PC-9 (cell line): ENCODE measurements at places on chromosomes 6 and 20. TPM values are rescaled to one million over a fixed set of nuclear protein-coding genes. Genes with fewer than 3 reads are reported as not detected.

- no peak overlapping the region for H3K27ac ChIP-seq
- H3K4me3 ChIP-seq: no peak overlapping the region
- no peaks in the 10 kb centered on the region for H3K36me3 ChIP-seq
- DNase-seq: no peak
These were observed 146.6 kb upstream of the GLP1R start for GRCh38 chr6:38901802-38902522.

DNA sequence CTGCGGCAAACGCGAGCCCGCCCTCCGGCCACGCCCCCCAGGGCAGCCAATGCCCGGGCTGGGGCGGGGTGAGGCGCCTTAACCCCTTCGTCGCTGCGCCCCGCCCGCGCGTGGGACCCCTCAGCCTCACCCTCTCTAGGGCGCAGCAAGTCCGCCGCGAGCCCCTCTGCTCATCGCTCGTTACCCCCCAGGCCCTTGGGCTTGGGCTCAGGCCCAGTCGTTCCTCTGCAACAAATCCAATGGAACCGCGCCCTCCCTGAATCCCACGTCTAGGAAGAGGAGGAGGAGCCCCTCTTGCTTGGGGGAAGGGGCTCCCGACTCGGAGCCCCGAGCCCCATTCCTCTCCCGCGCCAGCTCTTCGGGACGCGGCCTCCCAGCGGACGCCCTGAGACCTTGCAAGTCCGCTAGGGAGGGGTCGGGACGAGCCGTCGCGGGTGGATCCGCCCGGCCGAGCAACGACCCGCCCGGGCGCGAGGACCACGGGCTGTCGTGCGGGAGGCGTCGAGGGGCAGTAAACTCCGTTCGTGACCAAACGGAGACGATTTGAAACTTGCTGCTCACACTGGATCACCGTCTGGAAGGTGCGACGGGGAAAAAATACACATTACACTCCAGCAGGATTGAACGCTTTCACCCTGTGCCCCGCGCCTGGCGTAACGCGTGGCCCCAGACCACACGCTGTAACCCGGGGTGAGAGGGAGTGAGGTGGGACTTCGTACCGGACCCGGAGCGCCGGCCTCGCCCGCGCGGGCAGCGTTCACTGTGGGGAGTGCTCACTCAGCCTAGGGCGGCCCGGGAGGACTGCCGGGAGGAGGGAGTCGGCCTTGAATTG is 477 bp upstream of the LZTS3 start:
- H3K27ac ChIP-seq: no peak overlapping the region
- peaks cover 13% of the 10 kb centered on the region for H3K4me1 ChIP-seq
- no peaks in the 10 kb centered on the region for H3K27me3 ChIP-seq
- peak; percentile 46 for DNase-seq

- H3K4me1 ChIP-seq: no peaks in the 10 kb centered on the region
- H3K4me3 ChIP-seq: no peak overlapping the region
- no peaks in the 10 kb centered on the region for H3K36me3 ChIP-seq
- H3K27me3 ChIP-seq: no peaks in the 10 kb centered on the region
- DNase-seq: no peak
These were observed 121.2 kb downstream of the MAP3K7 start for GRCh38 chr6:90465686-90466085.

DNA sequence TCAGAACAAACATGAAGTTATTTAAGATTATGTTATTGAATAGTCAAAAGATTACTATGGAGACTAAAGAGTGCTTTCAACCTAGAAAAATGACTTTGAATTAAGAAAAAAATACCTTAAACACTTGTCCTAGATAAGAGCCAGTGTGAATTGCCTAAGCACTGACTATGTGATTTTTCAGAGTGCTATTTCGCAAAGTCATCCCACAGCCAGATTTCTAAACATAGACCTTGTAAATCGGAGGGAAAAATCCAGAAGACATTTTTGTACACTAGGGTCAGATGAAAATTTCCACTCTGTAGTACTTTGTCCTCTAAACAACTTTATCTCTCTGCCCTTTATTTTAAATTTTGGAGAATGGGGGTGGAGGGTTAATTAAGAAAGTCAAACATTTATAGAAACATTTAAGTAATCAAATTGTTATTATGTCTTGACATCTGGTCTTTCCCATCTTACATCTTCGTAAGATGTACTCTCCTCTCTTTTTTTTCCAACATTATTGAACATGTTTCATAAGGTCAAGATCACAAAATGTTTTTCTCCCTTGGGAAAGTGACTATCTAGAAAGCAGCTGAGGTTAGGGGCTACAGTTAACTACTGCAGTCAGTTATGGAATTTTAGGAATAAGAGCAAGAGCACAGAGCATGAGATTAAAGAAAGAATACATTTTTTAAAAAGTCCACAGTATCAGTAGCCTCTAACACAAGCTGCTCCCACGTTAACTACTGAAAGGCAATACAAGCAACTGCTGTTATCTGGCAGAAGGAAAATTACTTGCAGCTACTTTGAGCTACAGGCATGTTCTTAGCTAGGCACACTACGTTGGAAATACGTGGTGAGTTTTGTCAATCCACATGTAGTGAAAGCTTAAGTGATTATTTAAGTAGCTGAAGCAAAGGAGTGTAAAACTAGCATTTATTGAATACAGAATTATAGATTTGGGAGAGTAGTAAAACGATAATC is 648.5 kb downstream of the HTR1B start:
- no peaks in the 10 kb centered on the region for H3K36me3 ChIP-seq
- H3K4me1 ChIP-seq: no peaks in the 10 kb centered on the region
- no peak overlapping the region for H3K27ac ChIP-seq
- H3K27me3 ChIP-seq: no peaks in the 10 kb centered on the region

TMEM244 gene
- not detected in 2 replicates for total RNA-seq

DNA sequence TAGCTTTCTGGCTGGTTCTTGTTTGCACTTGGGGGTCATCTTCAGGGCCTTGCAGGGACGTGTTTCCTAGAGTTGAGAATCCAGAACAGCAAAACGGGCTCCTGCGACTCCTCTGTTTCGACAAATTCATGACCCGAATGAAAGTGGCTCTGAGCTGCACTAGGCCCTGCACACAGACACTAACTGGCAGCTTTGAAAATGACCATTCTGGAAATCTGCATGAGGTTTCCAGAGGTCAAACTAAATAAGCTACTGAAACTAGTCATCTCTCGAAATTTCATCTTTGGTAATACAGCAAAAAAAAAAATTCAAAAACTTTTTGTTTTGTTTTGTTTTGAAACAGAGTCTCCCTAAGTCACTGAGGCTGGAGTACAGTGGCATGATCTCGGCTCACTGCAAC is 15.5 kb upstream of the BMP7 start:
- no peak overlapping the region for H3K4me3 ChIP-seq
- H3K27me3 ChIP-seq: peaks cover 26% of the 10 kb centered on the region; the same call in 1 of the 2 replicates
- no peak overlapping the region for H3K27ac ChIP-seq

DNA sequence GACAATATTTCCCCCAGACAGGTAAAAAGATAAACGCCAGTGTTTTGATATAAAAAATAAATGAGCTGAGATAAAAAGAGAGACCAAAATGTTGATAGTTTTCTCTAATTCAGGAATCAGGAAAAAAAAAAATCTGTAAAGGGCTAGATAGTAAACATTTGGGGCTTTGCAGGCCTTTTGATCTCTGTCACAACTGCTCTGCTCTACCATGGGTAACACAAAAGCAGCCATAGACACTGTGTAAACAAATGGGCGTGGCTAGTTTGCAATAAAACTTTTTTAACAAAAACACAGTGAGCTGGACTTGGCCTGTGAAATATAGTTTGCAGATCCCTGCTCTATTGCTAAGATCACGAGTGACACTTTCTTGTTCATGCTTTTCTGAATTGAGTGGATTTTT is 219.1 kb upstream of the STXBP5 start:
- H3K27ac ChIP-seq: no peak overlapping the region
- no peak overlapping the region for H3K4me3 ChIP-seq
- DNase-seq: peak; percentile 52
- peaks cover 12% of the 10 kb centered on the region for H3K4me1 ChIP-seq
- H3K27me3 ChIP-seq: no peaks in the 10 kb centered on the region

DNA sequence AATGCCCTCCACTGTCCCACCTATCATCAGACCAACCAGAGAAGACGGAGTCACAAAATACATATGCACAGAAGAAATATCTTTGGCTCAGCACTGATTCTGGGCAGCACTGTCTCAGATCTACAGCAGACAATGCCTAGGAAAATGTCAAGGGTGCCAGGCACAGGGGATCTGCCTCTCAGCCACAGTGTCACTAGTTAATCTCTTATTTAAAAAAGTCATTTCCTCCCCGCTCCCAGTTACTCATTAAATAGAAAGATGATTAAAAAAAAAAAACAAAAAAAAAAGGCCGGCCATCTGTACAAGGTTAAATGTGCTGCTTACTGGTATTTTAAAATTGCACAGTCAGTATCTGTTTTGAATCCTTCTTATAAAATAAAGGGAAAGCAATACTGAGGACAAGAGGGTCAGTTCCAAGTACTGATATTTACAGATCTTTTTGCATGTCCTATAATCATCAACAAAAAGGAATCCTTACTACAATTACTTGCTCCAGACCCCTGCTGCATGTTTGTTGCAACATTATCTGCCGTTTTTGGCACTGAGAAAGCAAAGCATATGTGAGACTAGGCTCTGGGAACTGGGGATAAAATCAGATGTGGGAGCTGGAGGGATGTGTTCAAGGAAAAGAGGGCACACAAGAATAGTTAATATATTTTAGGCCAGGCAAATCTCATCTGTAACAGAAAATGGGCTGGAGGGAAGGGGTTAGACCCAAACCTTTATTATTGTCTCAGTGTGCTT is 299.3 kb downstream of the KIF16B start:
- no peak overlapping the region for H3K4me3 ChIP-seq
- H3K36me3 ChIP-seq: no peaks in the 10 kb centered on the region
- no peak overlapping the region for H3K27ac ChIP-seq
- no peaks in the 10 kb centered on the region for H3K27me3 ChIP-seq
- DNase-seq: no peak

GRCh38 chr6:102085257-102085656 is 691.7 kb downstream of the GRIK2 start:
- no peak for DNase-seq
- no peak overlapping the region for H3K4me3 ChIP-seq
- no peak overlapping the region for H3K27ac ChIP-seq
- no peaks in the 10 kb centered on the region for H3K36me3 ChIP-seq
- H3K4me1 ChIP-seq: no peaks in the 10 kb centered on the region

- no peak for DNase-seq
- peaks cover 43% of the 10 kb centered on the region for H3K36me3 ChIP-seq
- H3K4me1 ChIP-seq: 0 out of 2 replicates have a peak, but pooled peaks cover 1% of the 10 kb centered on the region
- H3K27ac ChIP-seq: peak overlapping the region; percentile 10; the same call in 1 of the 2 replicates
These were observed 8.6 kb upstream of the JPH2 start for GRCh38 chr20:44195605-44196004.

DNA sequence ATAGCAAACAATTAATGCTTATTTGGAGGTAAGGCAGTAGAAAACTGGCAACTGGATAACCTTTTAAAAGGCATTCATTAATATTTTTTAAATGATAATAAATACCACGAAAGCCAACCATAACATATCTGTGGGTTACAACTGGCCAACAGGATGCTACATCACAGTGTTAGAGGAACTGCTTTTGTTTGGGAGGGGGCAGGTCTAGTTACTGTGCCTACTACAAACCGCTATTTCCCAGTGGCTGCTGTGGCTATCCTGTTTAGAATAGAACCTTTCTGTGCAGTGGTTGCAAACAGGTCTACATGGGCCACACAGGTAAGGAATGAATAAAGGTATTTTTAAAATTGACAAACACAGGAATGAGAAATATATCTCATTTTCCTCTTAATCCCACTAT is 976 bp downstream of the PIGT start:
- no peaks in the 10 kb centered on the region for H3K27me3 ChIP-seq
- peaks cover 14% of the 10 kb centered on the region; the same call in 1 of the 2 replicates for H3K36me3 ChIP-seq
- peaks cover 44% of the 10 kb centered on the region for H3K4me1 ChIP-seq

EPM2A gene
- total RNA-seq: 4.7 and 5.3 TPM in 2 replicates

GRCh38 chr6:80468398-80468797 is 361.9 kb downstream of the BCKDHB start:
- DNase-seq: no peak
- H3K4me3 ChIP-seq: no peak overlapping the region
- no peaks in the 10 kb centered on the region for H3K4me1 ChIP-seq
- no peaks in the 10 kb centered on the region for H3K36me3 ChIP-seq
- H3K27ac ChIP-seq: no peak overlapping the region
- H3K27me3 ChIP-seq: no peaks in the 10 kb centered on the region

DNA sequence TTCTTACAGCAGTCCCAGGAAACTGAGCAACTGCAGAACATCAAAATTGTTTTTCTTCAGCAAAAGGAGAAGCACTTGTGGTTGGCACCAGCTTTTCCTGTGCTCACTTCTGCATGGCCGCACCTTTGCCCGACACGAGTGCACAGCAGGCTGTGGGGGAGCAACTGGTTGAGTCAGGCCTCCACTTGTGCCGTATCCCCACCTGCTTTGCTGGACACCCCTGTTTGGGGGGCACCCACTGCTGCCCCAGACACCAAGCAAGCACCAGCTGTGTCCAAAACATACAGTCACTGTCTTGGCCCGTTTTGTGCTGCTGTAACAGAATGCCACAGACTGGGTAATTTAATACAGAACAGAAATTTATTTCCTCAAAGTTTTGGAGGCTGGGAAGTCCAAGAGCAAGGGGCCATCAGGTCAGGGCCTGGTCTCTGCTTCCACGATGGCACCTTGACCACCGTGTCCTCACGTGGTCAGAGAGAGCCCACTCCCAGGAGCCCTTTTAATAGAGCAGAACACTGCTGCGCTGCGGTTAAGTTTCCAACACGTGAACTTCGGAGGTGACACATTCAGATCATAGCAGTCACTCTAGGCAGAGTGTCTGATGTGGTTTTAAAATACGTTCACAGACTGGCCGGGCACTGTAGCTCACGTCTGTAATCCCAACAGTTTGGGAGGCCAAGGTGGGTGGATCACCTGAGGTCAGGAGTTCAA is 8.7 kb upstream of the GMEB2 start:
- no peaks in the 10 kb centered on the region for H3K27me3 ChIP-seq
- H3K36me3 ChIP-seq: no peaks in the 10 kb centered on the region
- no peak overlapping the region for H3K27ac ChIP-seq
